ENCODE measurements at places on chromosomes 7 and 10. TPM values are rescaled to one million over a fixed set of nuclear protein-coding genes. Genes with fewer than 3 reads are reported as not detected.

HOXA1 gene
- 0.55 TPM for total RNA-seq

HUS1 gene
- total RNA-seq = 69.0 TPM

EGR2 gene
- total RNA-seq = 2.5 TPM

TLX1 gene
- total RNA-seq = not detected

DNA sequence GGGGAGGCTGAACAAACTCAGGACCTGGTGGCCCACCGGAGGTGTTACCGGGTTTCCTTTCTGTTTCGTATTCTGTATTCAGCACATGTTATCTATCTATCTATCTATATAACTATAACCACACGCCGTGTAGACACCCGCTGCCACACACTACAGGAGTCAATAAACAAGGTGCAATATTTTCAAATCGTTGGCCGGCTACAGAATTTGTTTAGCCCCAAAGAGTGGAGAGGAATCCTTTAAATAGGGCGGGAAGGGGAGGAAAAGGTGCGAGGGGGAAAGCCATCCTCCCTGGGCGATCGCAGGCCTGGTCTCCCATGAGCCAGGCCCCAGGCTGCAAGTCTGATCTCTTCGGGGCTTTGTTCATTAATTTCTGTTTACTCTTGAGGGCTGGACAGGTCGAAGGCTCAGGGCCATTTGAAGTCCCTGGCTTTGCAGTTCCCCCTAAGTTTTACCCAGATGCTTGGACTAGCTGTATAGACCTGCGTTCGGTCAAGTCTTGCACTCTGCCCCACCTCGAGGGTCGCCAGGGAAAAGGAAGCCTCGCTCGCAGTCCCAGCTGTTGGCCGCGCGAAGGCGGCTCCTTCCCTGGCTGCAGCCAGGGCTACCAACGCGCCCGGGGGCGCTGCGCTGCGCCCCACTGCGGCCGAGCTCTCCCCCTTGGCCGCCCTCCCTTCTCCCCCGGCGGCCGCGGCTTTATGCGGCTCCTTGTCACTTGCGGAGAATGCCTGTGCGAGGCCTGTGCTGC lies 3.8 kb downstream of the NKX2-3 start:
- peaks cover 3% of the 10 kb centered on the region for H3K27me3 ChIP-seq
- H3K27ac ChIP-seq = no peak overlapping the region
- no peak for DNase-seq
- H3K4me1 ChIP-seq = no peaks in the 10 kb centered on the region
- H3K36me3 ChIP-seq = no peaks in the 10 kb centered on the region

GRCh38 chr7:64946772-64947171 lies 43.7 kb downstream of the ZNF273 start:
- H3K4me3 ChIP-seq = no peak overlapping the region
- H3K36me3 ChIP-seq = no peaks in the 10 kb centered on the region
- peaks cover 2% of the 10 kb centered on the region for H3K27me3 ChIP-seq

DNA sequence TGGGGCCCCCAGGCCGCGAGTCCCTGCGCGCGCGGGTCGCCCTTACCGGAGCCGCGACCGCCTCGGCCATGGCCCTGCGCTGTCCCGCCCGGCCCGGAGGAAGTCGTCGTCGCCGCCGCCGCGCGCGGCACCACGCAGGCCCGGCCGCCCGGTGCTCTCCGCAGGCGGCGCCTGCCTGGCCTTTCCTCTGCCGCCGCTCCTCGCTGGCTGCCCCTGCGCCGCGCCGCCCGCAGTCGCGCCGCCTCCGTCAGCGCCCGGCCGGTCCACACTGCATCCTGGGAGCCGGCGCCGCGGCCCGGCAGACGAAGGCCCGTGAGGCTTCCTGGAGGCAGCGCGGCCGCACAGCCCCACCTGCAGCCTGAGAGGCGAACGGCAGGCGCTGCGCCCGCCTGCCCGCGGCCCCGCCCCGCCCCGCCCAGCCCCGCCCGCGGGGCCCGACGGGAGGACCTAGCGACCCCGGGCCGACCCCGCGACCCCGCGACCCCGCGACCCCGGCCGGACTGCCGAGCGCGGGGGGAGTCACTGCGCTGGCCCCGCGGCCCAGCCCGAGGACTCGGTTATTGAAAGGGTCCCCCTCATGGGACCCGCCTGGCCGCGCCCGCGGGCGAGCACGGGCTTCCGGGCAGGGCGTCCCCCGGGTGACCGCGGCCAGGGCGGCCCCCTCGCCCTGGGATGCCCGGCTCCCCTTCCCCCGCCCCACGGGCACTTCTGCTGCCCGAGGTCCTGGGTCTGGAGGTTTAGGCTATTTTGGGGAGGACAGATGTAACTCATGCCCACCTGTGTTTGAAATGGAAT lies at the start of gene ZNF746:
Gene ZNF746 (minus strand): TSS at position 343 of the 795 bp plus-strand sequence. CDS start 273 bp downstream, at position 70.
- peaks cover 28% of the 10 kb centered on the region for H3K4me1 ChIP-seq
- no peaks in the 10 kb centered on the region for H3K27me3 ChIP-seq
- DNase-seq = peak; percentile 71
- H3K36me3 ChIP-seq = peaks cover 19% of the 10 kb centered on the region

Data from T-cell (primary cell).